Activated CD4-positive, alpha-beta T cell treated with anti-CD3 and anti-CD28 coated beads, Interleukin-2, amount 10 ng/mL, durations not matched to agents 7 days and 5 days (primary cell): ENCODE measurements at places on chromosomes 2 and 18. TPM values are rescaled to one million over a fixed set of nuclear protein-coding genes. Genes with fewer than 3 reads are reported as not detected.

DNA sequence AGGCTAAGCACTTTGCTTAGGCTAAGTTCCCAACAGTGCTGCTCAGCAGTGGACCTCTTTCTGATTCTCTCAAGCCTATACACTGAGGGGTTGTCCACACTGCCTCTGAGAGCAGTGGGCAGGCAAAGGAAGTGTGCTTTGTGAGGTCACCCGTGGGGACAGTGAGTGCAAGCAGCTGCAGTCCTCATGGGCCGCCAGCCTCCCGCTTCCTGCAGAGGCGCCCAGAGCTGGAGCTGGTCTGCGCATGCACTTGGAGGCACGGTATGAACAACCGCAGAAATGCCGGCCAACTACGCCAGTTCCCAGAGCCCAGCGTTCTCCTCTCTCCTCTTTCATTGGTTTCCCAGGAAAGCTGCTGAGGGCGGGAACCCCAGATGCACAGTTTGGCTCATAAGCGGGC lies 149.5 kb upstream of the DLX2 start:
- no peak for DNase-seq

- DNase-seq: no peak
These were observed 113.7 kb upstream of the COPS8 start for GRCh38 chr2:236971919-236972381.

DNA sequence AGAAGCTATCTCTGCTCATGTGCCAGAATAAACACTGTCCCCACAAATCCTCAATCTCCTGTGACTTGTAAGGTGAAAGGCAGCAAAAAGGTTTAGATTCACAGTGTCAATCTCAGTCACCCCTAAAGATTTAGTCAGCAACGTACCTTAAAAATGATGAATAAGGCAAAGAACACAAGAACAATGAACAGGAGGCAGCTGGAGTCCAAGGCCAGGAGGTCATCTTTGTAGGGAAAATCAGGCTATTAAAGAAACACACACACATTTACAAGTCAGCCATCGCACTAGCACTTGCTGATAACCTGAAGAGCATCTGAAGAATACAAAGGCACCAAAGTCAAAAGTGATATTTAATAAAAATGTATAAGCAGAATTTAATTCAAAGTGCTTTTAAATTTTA lies 16.6 kb downstream of the LAPTM4A start:
- no peak for DNase-seq

DNA sequence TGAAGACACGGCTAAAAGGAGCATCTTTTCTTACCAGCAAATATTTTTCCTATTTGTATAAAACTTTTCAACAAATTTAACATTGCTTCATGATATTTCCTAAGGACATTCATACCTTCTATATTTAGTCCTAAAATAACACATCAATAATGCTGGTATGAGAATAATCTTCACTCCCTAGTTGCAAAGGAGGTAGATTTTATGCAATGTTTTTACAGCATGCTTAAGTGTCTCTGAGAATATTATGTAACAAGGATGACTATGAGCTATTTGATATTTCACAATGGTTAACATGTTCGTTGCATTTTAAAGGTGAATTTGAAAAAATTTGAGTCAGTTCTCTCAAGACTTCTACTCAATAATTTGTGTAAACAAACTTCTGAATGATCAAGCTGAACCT lies 506.7 kb downstream of the NUP35 start:
- DNase-seq: no peak

DNA sequence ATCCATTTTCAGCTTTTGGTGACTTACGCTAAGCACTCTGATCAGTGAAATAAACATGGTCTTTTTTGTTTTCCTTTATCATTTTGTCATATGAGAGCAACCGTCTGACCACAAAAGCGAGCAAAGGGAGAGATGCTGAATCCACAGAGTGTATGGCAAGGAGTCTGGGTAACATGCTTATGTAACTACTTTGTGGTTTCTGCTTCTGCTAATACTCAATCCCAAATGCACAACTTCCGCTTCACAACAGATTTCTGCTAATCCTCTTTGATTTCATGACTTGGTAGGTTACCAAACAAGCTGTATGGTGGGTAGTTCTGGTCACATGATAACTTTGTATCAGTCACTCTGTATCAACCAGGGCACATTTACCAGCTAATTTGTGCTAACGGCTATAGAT lies 908.4 kb upstream of the CRIM1 start:
- no peak for DNase-seq

GRCh38 chr2:12587729-12588522 lies 128.8 kb upstream of the TRIB2 start:
- no peak for DNase-seq

Gene FSHR
- not detected for total RNA-seq

DNA sequence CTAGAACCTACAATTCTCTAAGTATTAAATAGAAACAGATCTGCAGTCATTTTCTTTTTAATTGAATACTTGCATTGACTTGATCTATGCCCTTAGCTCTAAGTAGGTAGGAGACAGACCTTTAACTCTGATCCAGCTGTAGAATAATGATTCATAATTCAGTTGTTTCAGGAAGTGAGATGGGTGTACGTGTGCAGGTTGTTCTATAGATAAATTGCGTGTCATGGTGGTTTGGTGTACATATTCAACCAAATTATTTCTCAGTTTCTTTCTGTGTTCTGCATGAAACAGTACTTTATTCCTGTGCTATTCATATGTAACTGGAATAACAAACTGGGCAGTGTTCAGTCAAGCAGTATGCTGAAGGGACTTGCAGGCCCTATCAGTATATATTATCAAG lies 34.3 kb upstream of the CD226 start:
- DNase-seq: no peak

Gene ZBTB7C
- total RNA-seq: 0.10 TPM

- DNase-seq: no peak
These were observed 12.4 kb upstream of the PPP1R1C start for GRCh38 chr2:181973171-181973783.

- no peak for DNase-seq
These were observed 13.5 kb downstream of the ANKRD12 start for GRCh38 chr18:9150121-9150520.

- DNase-seq: peak; percentile 38
These were observed 144.9 kb downstream of the TGIF1 start for GRCh38 chr18:3594760-3595368.

- DNase-seq: peak; percentile 76
These were observed 36.9 kb upstream of the SLC14A1 start for GRCh38 chr18:45686891-45687611.

DNA sequence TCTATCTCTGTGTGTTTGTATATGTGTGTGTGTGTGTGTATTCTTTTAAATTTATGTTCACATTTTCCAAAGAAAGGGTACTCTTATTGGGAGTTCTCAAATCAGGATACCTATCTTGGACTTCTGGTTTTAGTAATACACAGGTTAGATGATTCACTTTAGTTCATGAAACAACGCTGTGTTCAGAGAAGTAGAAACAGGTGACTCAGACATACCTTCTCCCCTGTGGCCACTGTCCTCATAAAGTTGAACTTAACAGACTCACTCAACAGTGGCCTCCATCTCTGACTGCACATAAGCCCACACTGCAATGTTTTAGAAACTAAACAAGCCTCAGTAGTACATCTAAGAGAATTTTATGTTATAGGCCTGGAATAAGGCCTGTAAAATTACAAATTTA lies 566.6 kb upstream of the VRK2 start:
- no peak for DNase-seq

DNA sequence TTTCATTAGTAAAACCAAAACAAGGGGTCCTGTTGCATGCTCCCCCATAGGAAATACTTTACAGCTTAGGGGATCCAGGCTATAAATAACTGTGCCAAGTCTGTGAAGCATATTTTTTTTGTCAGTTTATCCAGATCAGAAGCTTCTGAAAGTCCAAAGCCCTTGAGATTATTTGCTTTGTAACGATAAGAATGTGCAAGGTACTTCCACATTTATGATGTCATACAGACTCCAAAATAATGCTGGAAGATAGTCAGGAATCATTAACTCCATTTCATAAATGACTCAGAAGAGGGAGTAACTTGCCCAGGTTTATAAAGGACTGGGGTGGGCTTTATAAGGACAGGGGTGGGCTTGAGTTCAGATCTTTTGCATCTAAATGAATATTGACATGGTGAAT lies 29.3 kb downstream of the RDH14 start:
- no peak for DNase-seq

GRCh38 chr2:108916796-108917421 lies 72.1 kb downstream of the EDAR start:
- peak; percentile 1 for DNase-seq

DNA sequence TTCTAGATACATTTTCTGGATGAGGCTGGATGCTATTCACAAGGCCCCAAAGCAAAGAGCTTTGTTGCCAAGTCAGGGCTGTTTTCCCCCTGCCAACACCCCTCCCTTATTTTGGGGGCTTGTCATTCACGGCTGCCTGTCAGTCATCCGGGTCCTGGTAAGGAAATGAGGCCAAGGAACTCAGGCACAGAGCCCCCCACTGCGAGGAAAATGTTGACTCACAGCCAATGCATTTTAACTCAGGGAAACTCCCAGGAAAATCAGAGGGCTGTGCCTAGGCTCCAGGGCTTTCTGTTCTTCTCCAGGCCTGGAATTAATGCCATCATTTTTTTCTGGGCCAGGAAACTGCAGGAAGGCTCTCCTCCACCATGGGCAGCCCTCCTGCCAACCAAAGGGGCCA lies 241.1 kb downstream of the SMAD2 start:
- no peak for DNase-seq

GRCh38 chr2:50763776-50764175 lies 268.2 kb downstream of the NRXN1 start:
- no peak for DNase-seq

Gene REG1B
- total RNA-seq: not detected

- no peak for DNase-seq
These were observed 38.8 kb upstream of the CCBE1 start for GRCh38 chr18:59736061-59736460.

Gene PPP1R7
- 89.5 TPM for total RNA-seq

DNA sequence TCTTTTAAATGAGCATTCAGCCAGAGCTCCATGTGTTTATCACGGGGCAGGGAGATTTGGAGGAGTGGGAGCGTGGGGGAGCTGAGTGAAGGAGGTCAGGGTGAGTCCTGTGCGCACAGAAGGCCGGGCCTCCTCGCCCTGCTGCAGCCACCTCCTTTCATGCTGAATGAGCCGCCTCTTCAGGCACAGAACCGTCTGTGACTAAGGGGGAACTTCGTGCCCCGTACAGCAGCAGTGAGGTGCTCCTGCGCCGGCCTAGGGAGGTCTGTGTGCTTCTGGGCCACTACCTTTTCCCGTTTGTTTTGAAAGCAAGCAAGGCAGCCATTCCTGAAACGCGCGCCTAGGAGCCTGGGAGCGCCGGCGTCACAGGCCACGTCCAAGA lies 27.1 kb upstream of the ZNF516 start:
- DNase-seq: no peak

- DNase-seq: no peak
These were observed 31.5 kb downstream of the BABAM2 start for GRCh38 chr2:27921880-27922547.

DNA sequence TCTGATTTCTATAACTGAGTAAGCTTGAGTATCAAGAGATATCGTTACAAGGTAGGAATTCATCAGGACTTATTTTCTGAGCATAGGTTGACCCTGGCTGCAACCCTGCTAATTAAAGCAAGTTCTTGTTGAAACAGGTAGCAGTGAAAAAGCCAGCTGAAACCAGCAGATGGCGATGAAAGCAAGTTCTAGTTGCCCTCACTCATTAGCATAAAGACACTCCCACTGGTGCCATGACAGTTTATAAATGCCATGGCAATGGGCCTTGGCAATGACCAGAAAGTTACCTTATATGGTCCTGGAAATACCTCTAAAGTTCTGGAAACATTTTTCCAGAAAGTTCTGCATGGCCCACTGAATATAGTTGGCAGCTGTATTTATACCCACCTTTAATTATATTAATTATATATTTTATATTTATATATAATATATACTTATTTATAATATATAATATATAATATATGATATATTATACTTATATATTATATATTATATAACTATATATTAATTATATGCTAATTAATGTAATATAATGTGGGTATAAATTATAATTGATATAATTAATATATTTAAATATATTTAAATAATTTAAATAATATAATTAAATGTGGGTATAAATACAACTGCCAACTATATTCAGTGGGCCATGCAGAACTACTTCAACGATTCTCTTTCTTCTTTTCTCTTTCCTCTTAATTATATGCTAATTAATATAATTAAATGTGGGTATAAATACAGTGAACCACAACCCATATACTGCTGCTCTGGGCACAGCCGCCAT lies 188.0 kb downstream of the CDH7 start:
- no peak for DNase-seq

DNA sequence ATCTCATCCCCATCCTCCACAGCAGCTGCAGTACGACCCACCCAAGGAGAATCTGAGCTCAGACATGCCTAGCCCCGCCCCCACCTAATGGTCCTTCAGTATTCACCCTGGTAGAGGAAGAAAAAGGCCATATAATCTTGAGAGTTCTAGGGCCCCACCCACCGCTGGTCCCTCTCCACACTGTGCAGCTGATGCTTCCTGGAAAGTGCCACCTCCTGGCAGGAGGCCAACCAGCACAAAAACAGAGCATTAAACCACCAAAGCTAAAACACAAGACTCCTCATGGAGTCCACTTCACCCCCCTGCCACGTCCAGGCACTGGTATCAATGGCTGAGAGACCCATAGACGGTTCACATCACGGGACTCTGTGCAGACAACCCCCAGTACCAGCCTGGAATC lies 40.7 kb downstream of the MC4R start:
- no peak for DNase-seq

Gene TRABD2A
- total RNA-seq: 70.2 TPM

DNA sequence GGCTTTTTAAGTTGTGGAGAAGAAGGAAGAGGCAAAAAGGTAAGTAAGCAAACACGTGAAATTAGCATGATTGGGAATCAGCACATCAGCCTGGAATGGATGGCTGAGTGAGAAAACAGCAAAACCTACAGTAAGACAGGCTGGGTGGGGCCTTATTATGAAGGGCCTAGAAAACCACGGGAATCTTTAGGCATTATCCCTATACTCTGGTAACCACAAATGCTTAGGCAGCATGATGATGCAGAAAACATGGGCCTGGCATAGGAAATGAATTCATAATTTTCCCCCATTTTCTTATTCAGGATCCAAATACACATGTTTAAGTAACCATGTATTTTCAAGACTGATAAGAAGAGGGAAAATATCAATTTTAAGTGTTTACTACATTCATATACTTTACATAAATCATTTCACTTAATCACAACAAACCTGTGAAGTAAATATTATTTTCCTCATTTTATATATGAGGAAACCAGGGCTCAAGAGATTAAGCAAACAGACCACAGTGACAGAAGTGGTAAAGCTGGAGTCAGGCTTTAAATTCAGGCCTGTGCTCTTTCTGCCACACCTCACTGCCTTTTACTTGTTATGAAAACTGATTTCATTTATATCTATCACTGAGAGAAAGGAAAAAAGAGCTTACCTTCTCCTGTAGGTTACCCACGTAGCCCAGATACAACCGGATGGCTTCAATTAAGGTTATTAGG lies 4.0 kb downstream of the TMEM17 start:
- DNase-seq: no peak

- DNase-seq: no peak
These were observed 147.2 kb upstream of the FAM98A start for GRCh38 chr2:33746208-33746800.
